ENCODE measurements at places on chromosomes 12 and 14.

DNA sequence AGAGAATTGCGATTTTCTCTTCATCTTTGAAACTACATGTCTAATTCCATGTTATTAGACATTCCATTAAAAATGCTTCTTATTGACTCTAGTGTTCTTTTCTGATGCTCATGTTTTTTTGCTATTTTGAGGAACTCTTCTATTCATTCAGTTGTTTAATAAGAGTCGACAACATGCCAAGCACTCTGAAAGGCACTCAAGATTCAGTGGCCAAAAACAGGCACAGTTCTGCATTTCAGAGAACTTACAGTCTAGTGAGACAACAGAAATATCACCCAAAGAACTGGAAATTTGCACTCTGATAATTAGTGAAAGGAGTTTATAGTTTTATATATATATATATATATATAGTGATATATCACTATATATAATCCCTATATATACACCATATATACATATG, 111.7 kb downstream of the TSHR start:
- no peak for DNase-seq

- DNase-seq, result no peak
Measured at GRCh38 chr14:74514471-74514941, 20.9 kb downstream of the ISCA2 start.

- DNase-seq, result no peak
Measured at GRCh38 chr12:29334937-29335336, 46.0 kb downstream of the ERGIC2 start.

GRCh38 chr12:27424631-27425230, 21.8 kb upstream of the SMCO2 start:
- DNase-seq, result no peak

DNA sequence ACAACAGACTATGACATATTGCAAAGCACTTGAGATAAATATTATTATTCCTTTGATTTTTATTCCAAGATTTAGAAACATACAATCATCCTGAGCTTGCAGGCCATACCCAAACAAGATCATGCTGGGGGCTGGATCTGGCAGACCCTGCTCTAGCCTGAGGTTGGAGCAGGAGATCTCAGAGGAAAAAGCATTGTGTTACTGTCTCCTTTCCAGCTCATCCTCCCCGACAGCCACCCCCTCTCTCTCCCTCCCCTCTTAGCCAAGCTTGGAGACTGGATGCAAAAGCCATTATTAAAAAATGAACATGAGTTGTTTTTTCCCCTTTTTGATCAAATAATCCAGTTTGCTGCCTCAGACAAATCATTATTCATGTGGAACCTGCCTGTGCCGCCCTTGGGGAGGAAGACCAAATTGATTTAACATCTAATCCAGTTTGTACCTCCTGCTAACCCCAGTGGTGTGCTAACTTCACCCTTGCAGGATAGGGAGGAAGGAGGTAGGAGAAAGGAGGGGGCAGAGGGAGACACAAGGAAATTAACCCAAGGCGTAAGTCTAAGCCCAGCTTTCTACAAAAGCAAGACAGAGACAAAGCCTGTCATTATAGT, 565.8 kb upstream of the TBX3 start:
- DNase-seq, result no peak

- no peak for DNase-seq
Measured at GRCh38 chr12:53686436-53686835, 10.6 kb upstream of the ATP5MC2 start.

DNA sequence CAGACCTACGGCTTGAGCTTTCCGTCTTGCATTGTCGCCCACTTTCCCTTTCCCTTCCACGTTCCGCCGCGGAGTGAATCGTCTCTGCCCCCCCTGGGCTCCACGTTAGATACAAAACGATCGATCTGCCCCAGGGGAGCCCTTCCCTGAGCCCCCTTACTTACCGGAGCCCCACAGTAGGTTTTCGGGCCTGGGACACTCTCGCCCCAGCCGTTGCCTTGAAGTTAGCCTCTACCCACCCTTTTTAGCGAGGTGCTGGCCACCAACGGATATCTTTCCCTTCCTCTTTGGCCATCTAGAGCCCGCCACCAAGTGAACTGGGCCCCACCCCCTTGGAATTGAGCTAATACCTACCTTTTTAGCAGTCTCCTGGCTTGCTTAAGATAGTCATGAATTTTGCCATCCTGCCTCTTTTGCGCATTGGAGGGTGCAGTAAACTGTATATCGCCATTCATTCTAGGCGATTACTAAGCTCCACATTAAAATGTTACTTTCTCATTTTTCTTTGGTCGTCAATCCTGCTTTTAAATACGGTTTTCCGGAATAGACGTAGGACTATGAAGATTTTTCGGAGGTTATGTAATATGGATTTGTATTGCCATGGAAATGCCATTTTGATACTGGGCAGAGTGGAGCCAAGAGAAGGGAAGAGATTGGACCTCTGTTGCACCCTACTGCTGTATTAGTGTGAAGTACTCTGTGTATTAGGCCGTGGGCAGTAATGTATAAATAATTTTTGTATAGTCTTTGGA, 764 bp downstream of the RBM25 start:
- no peak for DNase-seq

GRCh38 chr12:128052331-128052730, 214.6 kb upstream of the TMEM132C start:
- no peak for DNase-seq

GRCh38 chr14:22796087-22796707, 19.0 kb downstream of the SLC7A7 start:
- DNase-seq, result no peak

GRCh38 chr12:57621497-57622292, 10.5 kb downstream of the ARHGEF25 start:
- peak; percentile 51 for DNase-seq

GRCh38 chr12:96452261-96452922, 37.0 kb upstream of the CFAP54 start:
- DNase-seq, result no peak

- DNase-seq, result no peak
Measured at GRCh38 chr14:22892488-22892887, 9.5 kb downstream of the REM2 start.
